M059J (cell line): ENCODE measurements at places on chromosomes 11 and 22. TPM values are rescaled to one million over a fixed set of nuclear protein-coding genes. Genes with fewer than 3 reads are reported as not detected.

DNA sequence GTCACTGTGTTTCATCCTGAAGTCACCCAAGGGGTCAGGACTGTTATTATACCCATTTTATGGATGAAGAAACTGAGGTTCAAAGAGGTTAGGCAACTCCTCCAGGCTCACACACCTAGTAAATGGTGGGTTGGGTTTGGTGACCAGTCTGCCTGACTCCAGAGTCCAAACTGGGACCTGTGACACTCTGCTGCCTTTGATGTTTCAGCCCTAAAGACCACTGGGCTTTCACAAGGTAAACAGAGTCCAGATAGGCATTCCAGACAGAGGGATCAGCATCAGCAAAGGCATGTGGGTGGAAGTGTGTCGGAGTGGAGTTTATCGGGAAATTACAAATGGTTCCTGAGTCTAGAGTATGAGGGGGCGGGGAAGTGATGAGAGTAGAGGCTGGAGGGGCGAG lies 38.5 kb downstream of the MICAL2 start:
- DNase-seq, result no peak

- peak; percentile 60 for DNase-seq
Observed at GRCh38 chr11:8566613-8567210, 27.3 kb downstream of the STK33 start.

Gene WT1
- 4.6 and 5.9 TPM in 2 replicates for total RNA-seq

Gene DRG1
- 60.6 and 99.0 TPM in 2 replicates for total RNA-seq

- DNase-seq, result peak; percentile 86
Observed at GRCh38 chr11:10680956-10681487, 12.5 kb downstream of the IRAG1 start.

DNA sequence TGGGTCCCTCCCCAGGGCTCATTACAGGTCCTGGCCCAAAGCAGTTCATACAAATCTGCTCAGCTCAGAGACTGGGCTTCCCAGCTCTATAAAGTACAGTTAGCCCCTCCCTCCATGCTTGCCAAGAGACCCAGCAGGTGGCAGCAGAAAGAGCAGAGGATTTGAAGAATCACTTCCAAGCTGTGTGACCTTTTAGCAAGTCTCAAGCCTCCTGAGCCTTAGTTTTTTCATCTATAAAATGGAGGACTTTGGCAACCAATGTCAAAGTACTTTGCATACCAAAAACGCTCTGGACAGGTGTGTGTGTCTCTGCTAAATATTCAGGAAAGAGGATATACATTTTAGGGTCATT lies 26.6 kb downstream of the RELT start:
- DNase-seq, result peak; percentile 38

Gene LRRC74B
- total RNA-seq, result not detected in 2 replicates

- no peak for DNase-seq
Observed at GRCh38 chr11:119634301-119634700, 94.7 kb downstream of the NECTIN1 start.

- DNase-seq, result no peak
Observed at GRCh38 chr22:49568751-49569285, 258.9 kb downstream of the BRD1 start.

DNA sequence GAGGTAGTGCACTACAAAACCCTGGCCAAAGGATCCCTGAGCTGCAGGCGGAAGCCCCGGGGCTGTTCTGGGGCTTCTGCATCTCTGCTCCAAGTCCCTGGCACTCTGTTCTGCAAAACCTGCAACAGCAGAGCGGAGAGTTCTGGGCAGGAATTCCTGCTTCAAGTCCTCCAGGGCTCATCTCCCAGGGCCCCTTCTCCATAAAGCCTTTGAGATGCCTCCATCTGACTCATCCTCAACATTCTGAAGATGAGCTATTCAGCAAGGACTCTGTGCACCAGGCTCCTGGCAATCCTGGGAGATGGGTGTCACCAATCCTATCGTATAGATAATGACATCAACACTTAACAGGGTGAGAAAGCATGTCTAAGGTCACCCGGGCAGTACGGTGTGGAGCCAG lies 19.3 kb downstream of the SYN3 start:
- no peak for DNase-seq

Gene OR4D11
- total RNA-seq, result not detected in 2 replicates
